ENCODE measurements at places on chromosomes 5 and 9.
A peak's percentile ranks its signal among the peaks of the same experiment; 100 is the strongest.

DNA sequence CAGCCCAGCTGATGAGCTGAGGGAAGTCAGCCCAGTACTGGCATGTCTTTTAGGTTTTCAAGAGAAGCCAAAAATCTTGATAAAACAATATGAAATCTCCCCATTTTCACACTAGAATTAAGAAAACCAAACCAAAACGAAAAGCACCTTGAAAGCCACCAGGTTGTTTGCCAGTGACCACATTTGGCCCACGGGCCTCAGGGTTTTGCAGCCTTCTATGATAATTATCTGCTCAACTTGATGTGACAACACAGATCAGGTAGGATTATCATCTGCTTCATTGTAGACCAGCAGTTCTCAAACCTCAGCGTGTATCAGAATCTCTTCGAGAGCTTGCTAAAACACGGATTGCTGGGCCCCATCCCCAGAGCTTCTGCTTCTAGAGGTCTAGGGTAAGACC is 101.4 kb downstream of the GALNT10 start:
- no peak for DNase-seq

DNA sequence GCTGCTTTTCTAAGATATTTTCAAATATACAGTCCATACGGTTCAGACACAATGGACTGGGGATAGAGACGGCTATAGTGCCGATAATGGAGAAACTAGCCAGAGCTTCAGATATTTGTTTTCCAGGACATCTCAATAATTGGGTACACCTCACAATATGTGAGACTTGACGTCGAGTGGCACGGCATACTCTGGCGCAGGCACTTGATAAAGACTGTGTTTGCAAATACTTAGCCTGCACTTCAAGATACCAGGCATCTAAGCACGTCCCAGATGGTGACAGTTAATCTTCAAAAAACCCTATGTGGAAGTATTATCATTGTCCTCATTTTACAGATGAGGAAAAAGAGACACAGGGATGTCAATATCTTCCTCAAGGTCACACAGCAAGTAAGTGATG is 48.5 kb downstream of the SEMA5A start:
- DNase-seq = no peak

GRCh38 chr9:92463984-92464383 is 18.3 kb downstream of the ASPN start:
- DNase-seq = no peak

DNA sequence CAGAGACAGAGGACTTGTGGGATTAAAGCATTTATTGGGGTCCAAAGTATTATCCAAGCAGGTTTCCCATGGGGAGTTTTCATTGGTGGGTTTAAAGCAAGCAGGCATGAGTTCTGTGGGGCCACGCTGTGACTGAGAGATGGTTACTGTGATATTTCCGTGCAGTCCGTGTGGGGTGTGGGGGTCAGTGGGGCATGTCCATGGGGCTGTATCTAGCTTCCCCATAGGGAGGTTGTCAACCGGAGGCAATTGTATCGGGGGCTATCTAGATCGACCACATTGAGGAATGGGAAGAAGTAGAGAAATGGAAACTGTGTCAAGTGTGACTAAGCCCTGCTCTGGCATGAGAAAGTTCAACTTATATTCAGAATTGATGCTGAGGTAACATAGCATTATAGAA is 7.1 kb upstream of the RPS23 start:
- no peak for DNase-seq

DNA sequence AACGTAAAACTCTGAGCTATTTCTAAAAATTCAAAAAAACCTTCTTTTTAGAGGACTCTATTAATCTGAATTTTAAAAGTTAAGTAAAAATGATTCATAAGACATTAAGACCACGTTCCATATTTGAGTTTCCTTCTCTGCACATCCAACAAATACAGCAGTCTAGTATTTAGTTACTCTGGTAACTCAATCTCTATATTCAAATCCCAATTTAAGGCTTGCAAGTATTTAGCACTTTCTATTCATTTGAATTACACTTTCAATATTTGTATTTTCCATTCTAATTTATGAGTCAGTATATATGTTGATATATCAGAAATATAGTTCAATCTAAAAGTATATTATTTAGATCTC is 17.7 kb downstream of the RFX3 start:
- no peak for DNase-seq

- DNase-seq = no peak
Observed at GRCh38 chr9:114117614-114117995, 18.5 kb upstream of the KIF12 start.

- DNase-seq = no peak
Observed at GRCh38 chr5:34656700-34657273, 659 bp downstream of the RAI14 start.

GRCh38 chr9:123318202-123318601 is 37.8 kb upstream of the CRB2 start:
- DNase-seq = no peak

DNA sequence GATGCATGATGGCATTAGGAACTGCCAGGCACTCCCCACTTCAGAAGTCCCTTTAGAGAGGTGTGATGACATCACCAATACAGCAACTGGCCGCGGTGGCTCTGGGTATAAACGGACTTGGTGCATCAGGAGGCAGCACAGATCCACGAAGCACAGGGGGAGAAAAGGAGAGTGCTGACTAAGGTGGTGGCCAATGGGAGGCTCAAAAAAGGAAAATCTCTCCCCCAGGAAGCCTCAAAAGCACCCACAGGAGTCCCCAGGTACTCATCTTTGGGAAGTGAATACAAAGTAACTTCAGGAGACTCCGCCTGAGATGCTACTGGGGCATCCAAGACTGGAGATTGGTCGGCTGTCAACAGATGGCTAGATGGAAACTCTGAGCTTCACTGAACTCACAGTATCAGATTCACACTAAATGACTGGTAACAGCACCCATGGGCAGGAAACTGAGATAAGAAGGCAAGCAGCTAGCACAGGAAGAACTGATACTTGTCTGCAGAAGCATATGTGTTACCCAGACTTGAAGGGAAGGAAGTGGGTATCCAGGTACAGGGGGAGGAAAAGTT is 7.6 kb downstream of the TTC39B start:
- DNase-seq = peak; percentile 61

DNA sequence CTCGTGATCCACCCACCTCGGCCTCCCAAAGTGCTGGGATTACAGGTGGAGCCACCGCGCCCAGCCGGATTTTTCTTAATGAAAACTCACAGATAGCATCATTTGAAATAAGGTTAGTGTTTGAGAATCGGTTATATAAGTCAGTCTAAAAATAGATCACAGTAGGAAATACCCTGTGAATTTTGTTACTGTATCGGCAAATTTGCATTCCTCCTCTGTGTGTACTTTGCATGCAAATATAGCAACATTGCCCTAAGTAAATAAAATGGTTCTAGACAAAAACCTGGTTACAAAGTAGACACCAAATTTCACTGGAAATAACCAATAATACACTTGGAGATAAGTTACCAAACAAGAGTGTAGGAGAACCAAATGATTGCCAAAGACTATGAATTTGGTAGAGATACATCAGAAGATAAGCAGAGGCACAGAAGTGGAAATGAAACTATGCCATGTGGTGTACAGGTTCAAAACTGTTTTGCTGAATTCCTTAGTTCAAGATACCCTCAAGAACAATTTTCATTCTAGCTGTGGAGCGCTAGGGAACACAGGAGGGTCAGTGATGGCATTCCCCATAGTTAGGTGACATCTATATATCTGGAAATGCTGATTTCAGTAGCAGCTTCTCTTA is 58.1 kb downstream of the ICE1 start:
- DNase-seq = no peak

DNA sequence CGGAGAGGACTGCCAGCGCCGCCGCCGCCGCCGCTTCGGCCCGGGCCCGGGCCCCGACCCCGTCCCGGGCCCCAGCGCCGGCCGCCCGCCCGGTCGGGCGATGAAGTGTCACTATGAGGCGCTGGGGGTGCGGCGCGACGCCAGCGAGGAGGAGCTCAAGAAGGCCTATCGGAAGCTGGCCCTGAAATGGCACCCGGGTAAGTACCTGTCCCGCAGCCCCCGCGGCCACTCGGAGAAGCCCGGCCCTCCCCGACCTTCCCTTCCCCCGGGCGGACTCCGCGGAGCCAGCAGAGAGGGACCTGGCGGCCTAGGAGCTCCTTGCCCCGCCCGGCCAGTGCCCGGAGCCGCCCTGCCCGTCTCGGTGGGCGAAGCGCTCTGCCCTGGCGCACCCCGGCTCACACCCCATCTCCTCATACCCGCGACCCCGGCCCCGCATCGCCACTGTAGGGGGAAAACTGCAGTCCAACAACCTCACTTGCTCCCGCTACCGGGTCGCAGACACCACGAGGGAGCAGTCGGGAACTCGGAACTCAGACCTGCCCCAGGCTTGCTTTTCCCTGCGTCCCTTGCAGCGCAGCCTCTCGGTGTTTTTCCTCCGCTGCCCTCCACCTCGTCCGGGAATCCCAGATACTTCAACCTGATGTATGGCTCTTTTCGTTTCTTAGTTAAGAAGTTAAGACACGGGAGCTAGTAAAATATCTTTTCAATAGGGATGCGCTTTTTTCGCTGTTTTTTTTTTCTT is 532 bp downstream of the DNAJC21 start:
- peak; percentile 93 for DNase-seq

DNA sequence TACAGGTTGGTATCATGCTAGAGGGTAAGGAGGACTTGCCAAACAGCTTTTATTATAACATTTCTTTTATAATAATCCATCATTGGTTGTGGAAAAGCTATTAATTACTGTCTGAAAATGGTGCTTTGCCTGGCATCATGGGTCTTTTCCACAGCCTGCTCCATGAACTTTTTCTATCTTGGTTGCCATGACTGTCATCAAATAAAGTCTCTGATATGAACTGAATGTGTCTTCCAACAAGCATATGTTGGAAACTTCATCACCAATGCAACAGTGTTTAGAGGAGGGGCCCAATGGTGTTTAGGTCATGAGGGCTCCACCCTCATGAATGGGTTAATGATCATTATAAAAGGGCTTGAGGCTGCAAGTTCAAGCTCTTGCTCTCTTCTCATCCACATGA is 81.0 kb downstream of the FREM1 start:
- no peak for DNase-seq

DNA sequence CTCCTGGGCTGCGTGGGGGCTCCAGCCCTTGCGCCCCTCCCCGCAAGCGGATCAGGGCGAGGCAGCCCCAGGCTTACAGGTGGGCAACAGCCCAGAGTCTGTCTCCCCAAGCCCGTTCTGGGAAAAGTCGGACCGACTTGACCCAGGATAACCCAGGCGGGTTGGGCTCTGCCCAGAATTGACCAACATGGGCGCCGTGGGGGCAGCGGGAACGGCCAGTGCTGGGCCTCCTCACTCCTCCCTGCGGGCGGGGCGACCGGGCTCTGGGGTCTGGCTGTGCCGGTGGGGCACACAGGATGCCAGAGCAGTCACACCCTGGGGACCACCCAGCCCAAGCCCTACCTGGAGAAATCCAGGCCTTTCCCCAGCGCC is 15.3 kb upstream of the SYNPO start:
- no peak for DNase-seq

- DNase-seq = no peak
Observed at GRCh38 chr9:104287253-104287878, 193.3 kb downstream of the SMC2 start.

- no peak for DNase-seq
Observed at GRCh38 chr9:116483622-116484491, 203.2 kb upstream of the TRIM32 start.

DNA sequence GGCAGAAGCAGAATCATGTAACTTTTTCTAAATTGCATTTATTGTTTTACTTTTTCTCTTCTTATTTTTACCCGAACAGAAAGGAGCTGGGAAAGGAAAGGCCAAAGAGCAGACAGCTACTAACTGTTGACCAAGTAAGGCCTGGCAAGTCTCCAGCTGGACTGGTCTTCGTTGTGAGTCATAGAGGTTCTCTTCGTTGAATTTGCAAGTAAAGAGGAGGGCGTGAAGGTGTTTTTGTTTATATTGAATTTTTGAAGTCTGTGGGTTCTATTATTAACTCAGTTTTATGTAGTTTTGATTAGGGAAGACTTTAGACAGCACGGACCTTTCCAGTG is 416.5 kb upstream of the CCNH start:
- DNase-seq = no peak

GRCh38 chr5:124887223-124887622 is 140.8 kb upstream of the ZNF608 start:
- DNase-seq = peak; percentile 32
